Lung (tissue), 17 donors: ENCODE measurements at places on chromosomes 3 and 15. TPM values are rescaled to one million over a fixed set of nuclear protein-coding genes. Genes with fewer than 3 reads are reported as not detected.

- DNase-seq, result no peak
Observed at GRCh38 chr15:64599716-64600115, 139.3 kb downstream of the ZNF609 start.

The FAM174B gene
- total RNA-seq, result 59.6 TPM

GRCh38 chr15:89803941-89804800 lies 10.5 kb downstream of the ANPEP start:
- no peak for DNase-seq

DNA sequence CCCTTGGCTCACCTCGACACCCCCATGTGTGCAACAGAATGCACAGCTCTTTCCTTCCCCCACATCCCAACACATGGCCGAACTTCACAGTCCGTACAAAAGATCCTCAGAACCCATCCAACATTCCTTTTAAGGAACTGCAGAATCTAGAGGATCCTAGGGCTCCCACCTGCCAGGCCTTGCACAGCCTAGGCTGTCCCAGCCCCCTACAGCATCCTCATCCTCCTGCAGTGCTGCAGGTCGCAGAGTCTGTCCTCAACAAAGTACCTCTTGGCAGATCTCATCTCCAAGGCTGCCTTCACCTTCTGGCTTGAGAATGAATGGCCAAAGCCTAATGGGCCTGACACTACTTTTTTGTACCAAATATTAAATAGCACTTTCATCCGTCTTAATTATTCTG lies 19.8 kb downstream of the PRR23E start:
- DNase-seq, result no peak

GRCh38 chr3:71107926-71108325 lies 475.6 kb downstream of the FOXP1 start:
- DNase-seq, result no peak

DNA sequence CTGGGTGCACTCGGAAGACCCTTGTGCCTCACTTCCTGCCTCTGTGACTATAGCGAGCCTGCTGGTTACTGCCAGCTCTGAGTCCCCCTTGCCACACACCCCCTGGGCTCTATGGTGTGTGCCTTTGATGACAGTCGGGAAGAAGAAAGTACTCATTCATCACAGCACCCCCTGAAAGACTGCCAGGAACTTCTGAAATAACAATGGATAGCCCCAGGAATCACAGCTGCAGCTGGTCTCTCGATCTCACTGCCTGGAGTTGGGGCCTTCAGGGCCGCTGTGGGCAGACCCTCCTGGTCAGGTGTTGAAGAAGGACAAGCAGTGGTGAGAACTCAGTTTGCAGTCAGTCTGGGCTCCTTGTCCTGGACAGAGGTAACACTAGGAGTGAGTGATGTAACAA lies 9.8 kb upstream of the RPP14 start:
- DNase-seq, result no peak

GRCh38 chr15:28960979-28961378 lies 75.2 kb downstream of the APBA2 start:
- no peak for DNase-seq
